ENCODE measurements at places on chromosomes 12 and 14.

DNA sequence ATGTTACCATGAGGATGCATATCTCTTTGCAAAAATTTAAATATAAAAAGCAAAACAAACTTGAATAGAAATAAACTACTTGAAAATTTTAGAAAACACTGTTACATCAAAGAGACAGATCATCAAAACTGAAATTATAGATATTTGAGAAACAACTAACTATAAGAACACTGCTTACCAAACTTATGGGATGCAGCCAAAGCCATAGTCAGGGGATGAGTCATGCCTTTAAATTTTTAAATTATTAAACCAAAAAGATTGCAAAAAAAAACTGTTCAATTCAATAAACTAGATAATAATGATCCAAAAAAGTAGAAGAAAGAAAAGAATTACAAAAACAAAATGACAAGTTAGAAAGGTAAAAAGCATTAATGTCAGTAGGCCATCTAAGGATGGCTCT is 7.5 kb downstream of the BDKRB2 start:
- no peak for DNase-seq

GRCh38 chr12:124423761-124424515 is 129.0 kb downstream of the RFLNA start:
- no peak for DNase-seq

DNA sequence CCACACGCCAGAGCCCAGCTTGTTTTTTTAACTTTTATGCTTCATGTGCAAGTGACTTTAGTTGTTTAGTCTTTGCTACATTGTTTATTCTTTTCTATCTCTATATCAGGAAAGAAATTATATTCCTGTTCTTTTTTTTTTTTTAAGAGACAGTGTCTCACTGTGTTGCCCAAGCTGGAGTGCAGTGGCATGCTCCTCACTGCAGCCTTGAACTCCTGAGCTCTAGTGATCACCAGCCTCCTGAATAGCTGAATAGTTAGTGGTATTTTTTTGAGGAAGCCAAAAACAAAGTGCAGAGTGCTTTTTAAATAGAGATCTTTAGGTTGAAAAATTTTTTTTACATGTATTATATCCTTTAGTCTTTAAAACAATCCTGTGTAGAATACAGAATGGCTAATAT is 58.2 kb downstream of the ETNK1 start:
- no peak for DNase-seq

- no peak for DNase-seq
These were observed 88.4 kb downstream of the PCNX1 start for GRCh38 chr14:70995671-70996070.

- no peak for DNase-seq
These were observed 495.4 kb upstream of the SEL1L start for GRCh38 chr14:82029038-82029437.

DNA sequence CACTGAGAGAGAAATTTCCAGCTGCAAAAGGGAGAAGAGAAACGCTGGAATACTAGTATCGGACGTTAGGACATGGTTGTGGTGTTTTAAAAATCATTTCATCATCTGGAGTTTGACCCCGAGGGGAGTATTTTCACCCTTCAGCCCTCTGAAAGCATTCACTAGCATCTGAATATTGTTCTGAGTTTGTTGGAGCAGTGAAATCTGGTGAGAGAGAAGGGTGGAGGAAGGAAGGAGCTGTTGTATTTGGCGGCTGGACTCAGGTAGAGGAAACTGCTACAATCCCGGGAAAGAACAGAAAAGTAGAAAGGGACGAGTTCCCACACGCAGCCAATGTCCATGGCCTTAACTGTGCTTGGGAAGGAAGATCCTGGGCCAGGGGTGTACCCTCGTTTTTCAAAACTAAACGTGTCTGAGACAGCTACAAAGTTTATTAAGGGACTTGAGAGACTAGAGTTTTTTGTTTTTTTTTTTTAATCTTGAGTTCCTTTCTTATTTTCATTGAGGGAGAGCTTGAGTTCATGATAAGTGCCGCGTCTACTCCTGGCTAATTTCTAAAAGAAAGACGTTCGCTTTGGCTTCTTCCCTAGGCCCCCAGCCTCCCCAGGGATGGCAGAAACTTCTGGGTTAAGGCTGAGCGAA is 896 bp upstream of the CDKN1B start:
- no peak for DNase-seq

DNA sequence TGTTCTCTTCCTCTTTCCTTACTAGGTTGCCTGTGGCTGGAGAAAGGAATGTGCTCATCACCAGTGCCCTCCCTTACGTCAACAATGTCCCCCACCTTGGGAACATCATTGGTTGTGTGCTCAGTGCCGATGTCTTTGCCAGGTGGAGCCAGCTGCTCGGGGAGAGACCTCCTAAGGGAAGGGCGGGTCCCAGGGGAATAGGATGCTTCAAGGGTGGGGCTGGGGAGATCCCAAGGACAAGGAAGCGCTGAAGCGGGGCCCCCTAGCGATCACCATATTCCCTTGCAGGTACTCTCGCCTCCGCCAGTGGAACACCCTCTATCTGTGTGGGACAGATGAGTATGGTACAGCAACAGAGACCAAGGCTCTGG is 10.2 kb downstream of the MARS1 start:
- no peak for DNase-seq

GRCh38 chr12:67562513-67563287 is 85.8 kb upstream of the DYRK2 start:
- DNase-seq: no peak

- no peak for DNase-seq
These were observed 15.0 kb upstream of the ORAI1 start for GRCh38 chr12:121611306-121611705.

GRCh38 chr14:78479127-78479780 is 309.1 kb downstream of the NRXN3 start:
- DNase-seq: no peak

GRCh38 chr14:58669556-58670200 is 31.9 kb downstream of the DACT1 start:
- no peak for DNase-seq

GRCh38 chr12:107277855-107278254 is 184.5 kb upstream of the CRY1 start:
- DNase-seq: peak; percentile 28

DNA sequence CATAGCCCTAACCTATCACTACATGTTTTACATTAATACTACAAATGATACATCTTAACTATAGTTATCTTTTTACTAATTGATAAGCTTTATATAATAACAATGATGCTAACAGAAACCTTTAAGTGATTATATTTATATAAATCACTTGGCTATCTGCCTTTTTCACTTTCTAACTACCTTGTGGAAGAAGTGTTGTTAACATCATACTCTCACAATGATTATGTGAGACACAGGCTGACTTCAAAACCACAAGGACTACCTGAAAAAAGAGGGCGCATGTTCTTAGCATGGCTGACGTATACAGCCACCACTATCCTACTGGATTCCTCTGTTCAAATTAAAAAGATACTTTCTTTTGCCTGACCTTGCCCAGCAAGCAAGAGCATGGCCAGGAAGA is 135.3 kb upstream of the SOX5 start:
- DNase-seq: no peak

DNA sequence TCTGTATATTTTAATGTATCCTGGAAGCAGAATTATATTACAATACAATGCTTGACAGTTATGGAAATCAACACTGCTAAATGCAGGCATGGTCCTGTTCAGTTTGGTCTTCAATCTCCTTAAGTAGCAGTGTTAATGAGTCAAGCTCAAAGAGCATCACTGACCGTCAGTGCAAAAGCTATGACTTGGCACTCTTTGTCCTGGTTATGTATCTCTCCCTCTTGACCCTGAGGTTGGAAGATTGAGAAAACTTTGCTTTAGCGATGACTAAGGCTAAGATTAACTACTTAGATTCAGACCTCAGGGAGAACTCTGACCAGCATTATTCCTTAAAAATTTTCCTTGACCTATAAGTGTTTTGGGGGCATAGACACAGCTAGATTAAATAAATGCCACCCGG is 10.9 kb downstream of the CLEC7A start:
- DNase-seq: no peak

GRCh38 chr14:36604757-36605505 is 22.5 kb upstream of the NKX2-8 start:
- DNase-seq: peak; percentile 81

GRCh38 chr12:126926023-126926594 is 1340.9 kb upstream of the TMEM132C start:
- no peak for DNase-seq

- DNase-seq: peak; percentile 62
These were observed at the start of gene CCDC63 for GRCh38 chr12:110846615-110847566. CCDC63 (plus strand) TSS chr12:110846987; CDS start chr12:110852955, 5,968 bp downstream.

DNA sequence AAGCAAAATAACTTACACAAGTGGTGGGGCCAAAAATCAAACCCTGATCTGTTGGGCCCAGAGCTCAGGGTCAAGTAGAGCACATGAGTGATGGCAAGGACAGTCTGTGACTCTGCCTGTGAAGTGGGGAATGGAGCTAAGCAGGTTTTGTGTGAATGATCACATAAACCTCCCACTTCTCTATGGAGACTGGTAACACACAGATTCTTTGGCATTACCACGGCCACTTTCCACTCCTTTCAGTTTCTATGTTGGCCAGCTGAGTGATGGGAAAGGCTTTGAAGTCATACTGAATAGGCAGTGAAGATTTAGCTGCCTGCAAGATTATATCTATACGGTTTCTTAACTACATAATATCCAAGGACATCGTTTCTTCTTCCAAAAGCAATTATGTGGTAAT is 97.9 kb downstream of the ARMH4 start:
- DNase-seq: no peak

GRCh38 chr12:88737838-88738472 is 157.7 kb upstream of the KITLG start:
- no peak for DNase-seq

GRCh38 chr12:103529306-103529705 is 33.5 kb upstream of the C12orf42 start:
- no peak for DNase-seq

GRCh38 chr12:108475396-108475795 is 39.7 kb upstream of the FICD start:
- no peak for DNase-seq

DNA sequence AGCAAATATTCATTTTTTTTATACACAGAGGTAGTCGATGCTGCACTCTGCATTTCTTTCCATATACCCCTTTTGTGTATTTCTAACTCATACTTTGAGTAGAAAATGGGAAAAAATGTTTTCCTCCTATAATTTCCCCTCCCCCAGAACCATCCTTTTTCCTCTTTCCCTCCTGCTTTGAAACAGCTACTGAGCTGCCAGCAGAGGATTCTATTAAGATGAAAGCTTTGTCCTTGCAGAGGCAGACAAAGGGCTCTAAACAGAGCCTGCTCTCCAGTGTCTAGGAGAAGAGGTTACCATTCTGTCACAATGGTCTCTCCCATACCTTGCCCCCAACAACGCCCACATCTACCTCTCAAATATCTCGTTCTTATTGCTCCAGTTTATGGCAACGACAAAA is 74.6 kb upstream of the OSBPL8 start:
- no peak for DNase-seq

- DNase-seq: no peak
These were observed 252.6 kb upstream of the CCDC196 start for GRCh38 chr14:66233591-66233990.

DNA sequence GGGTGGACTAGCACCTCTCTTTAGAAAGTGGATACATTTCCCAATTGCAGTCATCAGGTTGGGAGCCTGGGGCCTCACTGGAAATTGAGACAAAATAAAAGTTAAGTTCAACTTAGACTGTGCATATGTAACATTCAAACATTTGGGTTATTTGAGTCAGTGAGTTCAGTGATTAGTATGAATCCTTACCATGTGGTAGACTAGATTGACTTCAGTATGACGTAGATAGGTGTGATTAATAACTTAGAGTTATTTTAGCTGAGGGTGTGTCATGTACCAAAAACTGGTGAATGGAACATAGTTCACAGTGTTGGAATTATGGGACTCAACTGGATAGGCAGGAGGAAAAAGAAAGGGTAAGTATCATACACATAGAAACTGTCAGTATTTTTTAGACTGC is 8.0 kb upstream of the SSTR1 start:
- DNase-seq: no peak

DNA sequence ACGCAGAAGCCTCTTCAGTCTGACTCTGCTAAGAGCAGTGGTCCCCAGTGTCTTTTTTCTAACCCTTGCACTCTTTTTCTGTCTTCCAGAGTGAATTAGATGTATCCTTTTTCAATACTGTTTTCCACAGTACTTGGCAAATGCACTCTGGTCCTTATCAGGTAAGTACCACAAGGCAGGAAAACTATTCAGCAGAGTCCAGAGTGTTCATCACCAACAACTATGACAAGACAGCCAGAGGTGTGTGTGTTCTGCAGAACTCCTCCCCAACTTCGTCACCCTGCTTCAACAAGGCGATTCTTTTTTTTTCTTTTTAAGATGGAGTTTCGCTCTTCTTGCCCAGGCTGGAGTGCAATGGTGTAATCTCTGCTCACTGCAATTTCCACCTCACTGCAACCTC is 54.3 kb upstream of the STRN3 start:
- no peak for DNase-seq

DNA sequence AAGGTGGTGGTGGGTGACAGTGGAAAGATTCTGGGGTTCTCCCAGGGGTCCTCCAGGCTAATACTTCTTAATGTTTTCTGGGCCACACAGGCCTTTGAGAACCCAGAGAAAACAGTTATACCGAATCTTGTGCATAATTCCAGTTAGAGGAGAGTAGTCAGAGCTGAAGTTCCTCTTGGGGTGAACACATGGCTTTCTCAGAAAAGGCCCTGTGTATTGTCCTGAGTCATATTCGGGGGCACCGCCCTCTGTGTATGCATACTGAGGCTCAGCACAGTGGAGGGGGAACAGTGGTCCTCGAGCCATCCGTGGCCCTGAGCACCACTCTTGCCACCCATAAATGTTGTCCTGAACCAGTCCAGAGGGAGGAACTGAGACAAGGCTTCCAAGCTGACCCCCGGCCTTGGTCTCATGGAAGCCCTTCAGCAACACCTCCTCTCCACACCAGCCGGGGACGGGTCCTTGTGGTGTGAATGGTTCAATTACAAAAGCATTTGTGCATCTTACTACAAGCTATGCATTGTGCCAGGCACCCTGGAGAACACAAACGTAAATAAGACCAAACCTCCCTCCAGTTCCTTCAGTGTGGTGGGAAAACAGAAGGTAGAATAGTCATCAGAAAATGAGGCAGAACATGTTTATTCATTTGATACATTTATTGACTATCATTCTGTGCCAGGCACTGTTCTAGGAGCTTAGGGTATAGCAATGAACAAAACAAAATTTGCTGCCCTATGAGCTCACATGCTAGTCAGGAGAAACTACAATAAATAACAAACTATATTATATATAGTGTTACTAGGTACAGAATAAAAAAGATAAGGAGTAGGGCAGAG is 9.9 kb downstream of the DHRS2 start:
- no peak for DNase-seq
